Activated naive CD4-positive, alpha-beta T cell treated with anti-CD3 and anti-CD28 coated beads, Interleukin-2, amount 10 ng/mL, durations not matched to agents 7 days and 5 days (primary cell): ENCODE measurements at places on chromosomes 3 and 15.

DNA sequence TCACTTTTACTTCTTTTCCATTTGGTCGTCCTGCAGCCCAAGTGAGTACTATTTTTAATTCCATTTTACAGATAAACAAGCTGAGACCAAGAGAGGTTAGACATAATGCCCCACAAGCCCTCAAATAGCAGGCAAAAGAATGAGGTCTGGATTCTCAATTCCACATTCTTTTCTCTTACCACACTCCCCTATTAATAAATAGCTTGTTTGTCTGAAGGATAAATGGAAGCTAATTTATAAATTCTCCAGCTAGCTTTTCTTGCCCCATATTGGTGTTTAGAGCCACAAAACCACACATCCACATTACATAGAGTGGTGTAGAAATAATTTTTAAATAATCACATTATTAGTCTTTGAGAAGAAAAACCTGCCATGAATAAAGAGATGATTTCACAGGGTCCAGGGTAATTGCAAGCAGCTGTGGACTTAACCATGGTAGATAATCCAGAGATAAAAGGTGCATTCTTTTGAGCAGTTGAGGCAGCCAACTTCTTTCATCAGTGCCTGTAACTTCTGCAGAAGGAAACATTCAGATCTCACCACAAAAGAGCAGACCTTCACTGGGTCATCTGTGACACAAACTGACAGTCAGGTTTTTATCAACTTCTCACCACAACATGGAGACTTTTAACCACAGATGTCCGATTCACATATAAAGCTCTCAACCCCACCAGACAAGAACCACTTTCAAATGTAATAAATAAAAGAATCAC is 313.4 kb upstream of the STT3B start:
- DNase-seq = no peak

GRCh38 chr3:21017115-21017852 is 733.7 kb downstream of the ZNF385D start:
- no peak for DNase-seq

DNA sequence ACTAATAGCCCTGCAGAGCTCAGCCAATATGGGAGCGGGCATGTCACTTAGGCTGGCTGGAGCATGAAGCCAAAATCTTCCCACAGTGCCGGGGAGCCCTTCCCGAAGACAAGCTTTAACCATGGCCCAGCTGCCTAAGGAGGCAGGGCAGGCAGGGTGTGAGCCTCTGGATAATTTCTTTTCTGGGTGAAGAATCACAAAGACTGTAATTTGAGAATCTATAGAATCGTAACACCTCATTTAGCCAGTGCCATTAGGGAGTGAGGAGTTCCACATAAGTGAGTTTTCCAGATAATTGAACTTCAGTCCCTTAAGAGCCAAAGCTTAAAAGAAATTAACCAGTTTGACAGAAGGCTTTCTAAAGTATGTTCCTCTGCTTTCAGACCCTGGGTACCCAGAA is 40.2 kb upstream of the TLE3 start:
- DNase-seq = no peak

DNA sequence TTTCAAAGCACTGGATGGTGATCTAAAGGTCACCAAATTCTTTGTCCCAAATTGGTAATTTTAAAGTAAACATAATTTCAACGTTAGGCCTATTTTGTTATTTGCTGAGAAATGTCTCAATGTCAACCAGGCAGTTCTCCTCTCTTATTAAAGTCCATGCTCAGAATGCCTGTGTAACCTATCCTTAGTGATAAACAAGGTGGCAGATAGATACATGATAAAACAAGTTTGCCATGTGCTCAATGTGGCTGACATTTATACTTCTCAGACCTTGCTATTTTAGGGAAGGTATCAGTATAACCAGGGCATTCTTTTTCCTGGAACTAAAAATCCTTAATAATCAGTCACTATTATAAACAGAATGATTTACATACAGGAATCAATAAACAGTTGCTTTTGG is 8.5 kb downstream of the MBNL1 start:
- no peak for DNase-seq

DNA sequence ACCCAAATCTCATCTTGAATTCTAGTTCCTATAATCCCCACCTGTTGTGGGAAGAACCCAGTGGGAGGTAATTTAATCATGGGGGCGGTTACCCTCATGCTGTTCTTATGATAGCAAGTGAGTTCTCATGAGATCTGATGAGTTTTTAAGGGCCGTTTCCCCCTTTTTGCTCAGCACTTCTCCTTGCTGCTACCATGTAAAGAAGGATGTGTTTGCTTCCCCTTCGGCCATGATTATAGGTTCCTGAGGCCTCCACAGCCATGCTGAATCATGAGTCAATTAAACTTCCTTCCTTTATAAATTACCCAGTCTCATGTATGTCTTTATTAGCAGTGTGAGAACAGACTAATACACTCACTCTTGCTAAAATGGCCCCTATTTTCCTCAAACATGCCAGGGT is 374.7 kb downstream of the TUSC7 start:
- DNase-seq = no peak

DNA sequence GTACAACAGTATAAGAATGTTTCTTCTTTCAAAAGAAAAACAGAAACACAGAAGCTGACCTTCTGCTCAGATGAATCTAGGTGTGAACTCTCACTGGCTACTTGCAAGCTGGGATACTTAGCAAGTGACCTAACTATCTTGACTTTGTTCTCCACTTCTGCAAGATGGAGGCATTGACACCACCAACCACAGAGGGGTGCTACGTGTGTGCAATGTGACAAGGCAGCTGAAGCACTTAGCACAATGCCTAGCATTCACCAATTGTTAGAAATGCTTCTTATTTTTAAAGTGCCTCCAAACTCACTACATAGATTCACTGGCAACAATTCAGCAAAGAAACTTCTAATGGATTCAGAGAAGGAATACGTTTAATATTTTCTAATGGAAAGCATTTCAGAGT is 331.4 kb upstream of the WNT5A start:
- DNase-seq = no peak
